Activated CD4-positive, alpha-beta T cell treated with anti-CD3 and anti-CD28 coated beads, Interleukin-2, amount 10 ng/mL, durations not matched to agents 24 days and 14 days (primary cell): ENCODE measurements at places on chromosomes 3 and 15.

DNA sequence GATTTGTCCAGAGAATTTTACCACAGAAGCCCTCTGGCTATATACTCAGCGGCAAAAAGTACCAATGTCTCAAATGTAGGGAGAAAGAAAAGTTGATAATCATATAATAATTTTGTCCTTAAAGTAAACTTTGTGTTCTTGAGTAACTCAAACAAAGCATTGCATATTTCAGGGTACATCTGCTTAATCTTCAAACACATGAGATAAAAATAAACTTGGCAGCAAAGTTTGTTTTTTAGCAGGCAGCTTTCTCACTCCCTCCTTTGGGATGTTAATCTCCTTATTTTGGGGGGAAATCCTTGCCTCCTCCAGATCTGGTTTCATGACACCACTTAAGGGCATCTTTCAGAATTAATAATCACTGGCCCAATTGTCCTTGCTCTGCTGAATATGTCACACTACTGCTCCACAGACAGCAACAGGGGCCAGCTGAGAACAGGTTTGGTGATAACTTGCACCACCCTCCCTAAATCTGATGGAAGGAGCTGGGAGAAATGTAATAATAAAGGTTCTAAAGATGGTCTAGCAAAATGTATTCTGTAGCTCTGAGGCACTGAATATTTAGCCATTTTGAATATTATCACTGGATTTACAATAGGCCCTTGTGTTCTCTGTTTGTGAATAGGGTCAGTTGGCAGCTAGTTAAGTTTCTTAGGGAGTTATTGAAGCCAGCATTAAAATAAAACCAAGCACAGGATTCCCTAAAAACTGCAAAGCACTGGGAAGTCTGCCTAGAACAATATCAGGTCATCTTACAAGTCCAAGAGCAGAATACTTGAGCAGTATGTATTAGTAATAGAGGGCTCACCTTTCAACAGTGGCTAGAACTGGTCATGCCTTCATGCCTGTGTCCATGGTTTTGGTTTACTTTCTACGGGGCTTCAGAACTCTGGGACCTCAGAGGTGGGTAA is 79.2 kb downstream of the EFL1 start:
- DNase-seq: no peak

- DNase-seq: no peak
Observed at GRCh38 chr3:79604681-79605080, 163.1 kb downstream of the ROBO1 start.

- DNase-seq: no peak
Observed at GRCh38 chr3:62101488-62101887, 271.9 kb downstream of the FEZF2 start.

DNA sequence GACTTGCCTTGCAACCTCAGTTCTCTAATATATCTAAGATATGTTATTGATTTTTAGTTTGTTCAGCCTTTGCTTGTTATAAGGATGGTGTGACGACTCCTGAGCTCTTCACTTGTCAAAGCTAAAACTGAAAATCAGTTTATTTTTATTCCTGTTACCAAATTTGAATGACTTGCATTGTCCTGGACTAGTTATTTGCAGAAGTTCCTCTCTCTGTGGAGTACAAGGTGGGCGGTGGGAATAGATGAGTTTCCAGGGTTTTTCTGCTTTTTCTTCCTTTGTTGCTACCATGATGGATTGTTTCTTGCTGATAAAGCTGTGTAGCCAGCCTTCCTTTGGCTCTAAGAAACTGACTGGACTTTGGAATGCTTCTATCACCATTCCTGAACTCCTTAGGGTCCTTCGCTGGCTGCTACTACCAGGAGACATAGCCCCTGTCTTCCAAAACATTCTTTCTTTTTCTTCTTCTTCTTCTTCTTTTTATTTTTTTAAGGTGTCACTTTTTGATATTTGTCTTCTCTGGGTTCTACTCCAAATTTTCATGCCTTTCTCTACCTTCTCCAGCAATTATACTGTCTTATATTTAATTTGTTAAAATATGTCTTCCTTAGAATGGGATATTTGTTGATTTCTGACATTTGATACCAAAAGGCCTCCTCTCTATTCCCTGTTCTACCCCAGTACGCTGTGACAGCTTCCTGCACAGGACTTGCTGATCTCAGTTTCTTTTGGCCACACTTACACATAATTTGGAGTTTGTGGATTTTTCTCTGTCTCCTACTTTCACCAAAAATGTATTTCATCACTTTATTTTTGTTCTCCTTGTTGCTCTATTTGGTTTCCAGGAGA is 145.1 kb upstream of the THRB start:
- no peak for DNase-seq

GRCh38 chr3:23845326-23846216 is 39.8 kb downstream of the UBE2E1 start:
- DNase-seq: no peak

- no peak for DNase-seq
Observed at GRCh38 chr3:13417166-13417947, 2.8 kb downstream of the NUP210 start.

DNA sequence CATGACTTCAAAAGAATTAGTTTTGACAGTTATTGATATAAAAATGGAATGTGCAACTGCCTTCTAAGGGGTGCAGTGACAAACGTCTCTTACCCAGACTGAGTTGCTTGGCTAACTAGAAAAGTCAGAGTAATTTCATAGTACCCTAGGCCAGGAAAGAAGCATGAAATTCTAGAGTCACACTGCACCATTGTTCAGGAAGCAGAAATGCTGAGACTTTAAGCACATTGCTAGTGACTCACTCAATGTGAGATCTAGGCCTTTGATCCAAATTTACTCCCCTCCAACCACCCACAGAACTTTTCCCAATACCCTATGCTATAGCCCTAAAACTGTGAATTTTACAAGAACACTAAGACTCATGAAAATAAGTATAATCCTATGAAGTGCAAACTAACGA is 110.8 kb downstream of the DUT start:
- DNase-seq: no peak

GRCh38 chr3:113741620-113742019 is 4.4 kb downstream of the NAA50 start:
- no peak for DNase-seq

- no peak for DNase-seq
Observed at GRCh38 chr3:38255627-38256026, 10.0 kb upstream of the SLC22A13 start.

GRCh38 chr3:46660003-46660402 is 33.5 kb downstream of the ALS2CL start:
- DNase-seq: no peak

DNA sequence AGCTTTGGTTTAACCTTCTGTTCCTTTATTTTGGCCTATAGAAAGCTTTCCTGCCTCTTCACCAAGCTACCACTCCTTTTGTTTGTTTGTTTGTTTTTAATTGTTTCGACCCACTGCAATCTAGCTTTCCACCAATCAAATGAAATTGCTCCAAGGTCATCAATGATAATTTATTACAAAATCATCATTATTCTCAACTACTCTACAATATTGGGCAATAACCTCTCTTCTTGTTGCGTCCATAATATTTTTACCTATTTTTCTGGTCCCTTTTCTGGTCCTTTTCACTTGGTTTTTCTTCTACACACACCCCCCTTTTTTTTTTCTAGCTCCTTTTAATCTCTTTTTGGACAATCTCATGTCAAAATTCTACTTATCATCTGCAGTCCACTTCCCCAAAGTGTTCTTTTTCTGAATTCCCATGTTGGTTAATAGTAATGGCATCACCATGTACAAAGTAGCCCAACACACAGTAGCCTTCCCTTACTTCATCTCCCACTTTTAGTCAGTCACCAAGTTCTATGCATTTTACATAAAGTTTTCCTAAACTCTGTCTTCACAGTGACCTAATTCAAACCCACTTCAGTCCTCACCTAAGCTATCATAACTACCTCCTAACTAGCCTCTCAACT is 11.0 kb upstream of the ANKRD28 start:
- no peak for DNase-seq

DNA sequence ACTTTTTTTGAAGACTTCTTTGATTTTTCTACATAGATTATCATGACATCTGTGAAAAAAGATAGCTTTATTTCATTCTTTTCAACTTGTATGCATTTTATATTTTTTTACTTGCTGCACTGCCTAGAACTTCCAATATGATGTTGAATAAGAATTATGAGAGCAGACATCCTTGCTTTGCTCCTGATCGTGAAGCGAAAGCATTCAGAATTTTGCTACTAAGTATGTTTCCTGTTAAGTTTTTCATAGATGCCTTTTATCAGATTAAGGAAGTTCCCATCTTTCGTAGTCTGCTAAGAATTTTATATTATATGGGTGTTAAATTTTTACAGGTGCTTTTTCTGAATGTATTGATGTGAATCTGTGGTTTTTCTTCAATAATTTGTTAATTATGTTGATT is 163.4 kb upstream of the GADL1 start:
- no peak for DNase-seq

- no peak for DNase-seq
Observed at GRCh38 chr15:93195109-93195508, 106.1 kb upstream of the RGMA start.

GRCh38 chr3:174376346-174376745 is 482.8 kb upstream of the NAALADL2 start:
- DNase-seq: no peak

DNA sequence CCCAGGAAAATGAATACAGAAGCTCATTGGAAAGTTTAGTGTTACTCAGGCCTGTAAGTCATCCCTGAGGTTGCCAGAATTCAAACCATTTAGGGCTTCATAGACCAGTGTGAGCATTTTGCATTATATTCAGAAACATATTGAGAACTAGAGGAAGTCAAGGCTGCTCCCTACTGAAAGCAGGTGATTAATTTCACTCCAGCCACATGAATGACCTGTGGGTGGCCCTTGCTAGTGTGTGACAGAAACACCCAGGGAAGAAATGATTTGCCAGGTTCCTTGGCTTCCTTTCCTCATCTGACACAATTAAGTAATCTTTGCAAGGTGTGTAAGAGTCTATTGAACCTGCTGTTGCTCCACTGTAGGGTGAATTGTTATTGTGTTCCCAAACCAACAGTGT is 61.8 kb downstream of the GAP43 start:
- no peak for DNase-seq

- DNase-seq: no peak
Observed at GRCh38 chr3:139312416-139312815, 31.4 kb upstream of the MRPS22 start.

- DNase-seq: no peak
Observed at GRCh38 chr15:34714476-34715121, 40.2 kb downstream of the GJD2 start.

- no peak for DNase-seq
Observed at GRCh38 chr3:43861635-43862034, 170.9 kb downstream of the ABHD5 start.

GRCh38 chr3:126083913-126084767 is at the start of gene SLC41A3:
TSS of gene SLC41A3 (minus strand) at chr3:126084124. CDS start at chr3:126068219, 15,905 bp downstream.
- peak; percentile 97 for DNase-seq

- DNase-seq: no peak
Observed at GRCh38 chr15:75952525-75952924, 48.8 kb downstream of the FBXO22 start.

DNA sequence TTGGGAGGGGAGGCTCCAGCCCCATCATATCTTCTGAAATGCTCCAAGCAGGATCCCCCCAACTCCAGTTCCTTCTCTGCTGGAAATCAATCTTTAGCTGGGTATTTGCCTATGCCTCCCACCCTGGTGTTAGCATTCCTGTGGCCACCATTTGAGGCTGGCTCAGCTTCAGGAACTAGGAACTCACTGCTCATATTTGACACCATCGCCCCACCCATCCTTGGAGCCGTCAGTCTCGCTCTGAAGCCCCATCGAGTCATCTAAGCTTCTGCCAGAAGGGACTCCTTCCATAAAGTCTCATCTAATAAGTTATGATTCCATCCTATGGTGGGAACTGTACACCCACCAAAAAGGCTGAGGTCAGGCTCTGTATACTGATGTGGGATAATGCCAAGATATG is 26.4 kb downstream of the PRKCD start:
- no peak for DNase-seq

DNA sequence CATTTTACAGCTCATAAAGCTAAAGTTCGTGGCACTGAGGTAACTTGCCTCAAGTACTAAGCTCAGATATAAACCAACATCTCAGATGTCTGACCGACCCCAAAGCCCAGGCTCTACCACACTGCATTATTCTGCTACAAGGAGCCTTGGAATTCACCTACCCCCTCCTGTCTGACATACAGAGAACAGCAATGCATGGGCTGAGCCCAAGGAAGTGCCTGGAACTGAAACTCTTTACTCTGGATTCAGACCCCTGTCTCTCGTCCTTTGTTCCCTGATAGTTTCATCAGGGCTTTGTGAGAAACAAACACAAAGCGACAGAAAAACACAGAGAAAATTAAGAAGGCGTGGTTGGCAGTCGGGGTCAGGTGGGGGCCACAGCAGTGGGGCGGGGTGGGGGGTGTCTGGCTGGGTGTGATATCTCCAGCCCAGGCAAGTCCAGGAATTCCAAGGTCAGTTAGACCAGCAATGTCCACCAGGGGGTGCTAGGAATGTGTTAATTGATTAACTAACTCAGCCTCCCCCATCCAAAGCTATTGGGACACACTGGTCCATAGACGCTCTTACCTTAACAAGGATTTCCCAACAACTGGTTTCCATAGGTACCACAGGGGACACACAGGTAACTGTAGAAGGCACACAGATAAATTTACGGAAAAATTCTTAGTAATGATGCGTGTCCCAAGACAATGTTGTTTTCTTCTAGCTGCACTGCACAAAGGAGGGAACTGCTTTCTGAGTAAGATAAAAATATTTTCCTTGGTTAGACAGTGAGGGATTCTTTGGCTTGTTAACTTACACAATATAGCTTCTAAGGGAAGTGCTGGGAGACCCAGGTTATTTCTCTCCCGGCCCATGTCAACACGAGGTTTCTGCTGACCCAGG is 18.8 kb upstream of the SSUH2 start:
- DNase-seq: peak; percentile 79

GRCh38 chr3:176992978-176993377 is 204.3 kb downstream of the TBL1XR1 start:
- DNase-seq: no peak

- no peak for DNase-seq
Observed at GRCh38 chr3:30752970-30753369, 141.5 kb downstream of the GADL1 start.

- DNase-seq: no peak
Observed at GRCh38 chr15:98671060-98672008, 23.0 kb downstream of the IGF1R start.

DNA sequence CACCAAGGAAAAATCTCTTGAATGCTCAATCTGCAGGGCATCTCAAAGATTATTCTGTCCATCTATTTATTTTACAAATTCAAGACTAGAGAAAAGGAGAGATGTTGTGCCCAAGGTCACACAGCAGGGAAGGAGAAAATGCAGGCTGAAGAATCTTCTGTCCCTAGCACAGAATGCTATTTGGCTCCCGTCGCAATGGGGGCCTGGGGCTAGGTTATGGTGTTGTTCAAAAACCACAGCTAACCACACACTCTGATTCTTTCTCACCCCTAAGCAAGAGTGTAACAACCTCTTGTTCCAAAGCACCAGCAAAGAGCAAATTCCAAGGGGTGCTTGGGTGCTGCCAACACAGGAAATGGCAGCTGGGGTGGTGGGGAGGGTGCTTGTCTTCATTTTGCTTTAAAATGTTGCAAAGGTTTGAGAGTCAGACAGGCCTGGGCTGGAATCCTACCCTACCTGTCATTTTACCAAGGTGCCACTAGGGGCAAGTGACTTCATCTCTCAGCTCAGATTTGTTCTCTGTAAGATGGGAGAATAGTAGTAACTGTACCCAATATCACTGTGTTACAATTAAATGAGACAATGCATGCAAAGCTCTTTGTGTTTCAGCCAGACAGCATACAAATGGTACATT is 112.5 kb downstream of the ADAMTS9 start:
- no peak for DNase-seq
